ENCODE measurements at places on chromosomes 7 and 10. TPM values are rescaled to one million over a fixed set of nuclear protein-coding genes. Genes with fewer than 3 reads are reported as not detected.

IFT22 gene
- 27.3 TPM for total RNA-seq

HOGA1 gene
- total RNA-seq: 0.56 TPM

OR9A2 gene
- total RNA-seq: not detected

PHYHIPL gene
- not detected for total RNA-seq

ADCY1 gene
- total RNA-seq: 0.56 TPM

BMPER gene
- 0.20 TPM for total RNA-seq

NKX1-2 gene
- 5.5 TPM for total RNA-seq
